GM20000 (cell line): ENCODE measurements at places on chromosomes 6 and 20.
A peak's percentile ranks its signal among the peaks of the same experiment; 100 is the strongest.

DNA sequence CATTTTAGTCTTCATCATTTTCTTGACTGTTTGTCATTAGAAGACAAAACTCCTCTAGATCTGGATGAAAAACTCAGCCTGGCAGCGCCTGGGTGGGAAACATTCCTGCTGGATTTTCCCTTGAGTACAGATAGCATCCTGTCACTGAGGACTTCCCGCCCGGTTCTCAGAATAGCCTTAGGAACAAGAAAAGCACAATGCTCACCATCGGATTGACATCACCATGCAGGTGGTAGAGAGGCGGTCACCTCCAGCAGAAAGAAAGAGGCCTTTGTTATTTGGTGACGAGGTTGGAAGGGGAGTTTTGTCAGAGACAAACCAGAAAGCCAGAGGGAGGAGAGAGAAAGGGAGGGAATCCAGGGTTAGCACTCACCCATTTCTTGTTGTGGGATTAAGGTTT lies 39.8 kb downstream of the KIF25 start:
- DNase-seq: no peak

- no peak for DNase-seq
Observed at GRCh38 chr6:84596488-84596887, 167.9 kb downstream of the TBX18 start.

DNA sequence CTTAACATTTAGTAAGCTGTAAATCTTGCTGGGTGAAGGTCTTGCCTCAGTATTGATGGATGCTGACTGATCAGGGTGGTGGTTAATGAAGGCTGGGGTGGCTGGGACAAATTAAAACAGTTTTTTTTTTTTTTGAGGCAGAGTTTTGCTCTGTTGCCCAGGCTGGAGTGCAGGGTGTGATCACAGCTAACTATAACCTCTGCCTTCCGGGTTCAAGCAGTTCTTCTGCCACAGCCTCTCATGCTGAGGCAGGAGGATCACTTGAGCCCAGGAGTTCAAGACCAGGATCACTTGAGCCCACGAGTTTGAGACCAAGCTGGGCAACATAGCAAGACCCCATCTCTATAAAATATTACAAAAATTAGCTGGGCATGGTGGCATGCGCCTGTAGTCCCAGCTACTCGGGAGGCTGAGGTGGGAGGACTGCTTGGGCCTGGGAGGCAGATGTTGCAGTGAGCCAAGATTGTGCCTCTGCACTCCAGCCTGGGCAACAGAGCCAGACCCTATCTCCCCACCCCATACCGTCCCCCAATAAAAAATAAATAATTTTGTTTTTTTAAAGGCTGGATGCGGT lies 67.2 kb downstream of the NCOA3 start:
- no peak for DNase-seq

GRCh38 chr6:125722886-125723285 lies 26.5 kb upstream of the HEY2 start:
- no peak for DNase-seq

DNA sequence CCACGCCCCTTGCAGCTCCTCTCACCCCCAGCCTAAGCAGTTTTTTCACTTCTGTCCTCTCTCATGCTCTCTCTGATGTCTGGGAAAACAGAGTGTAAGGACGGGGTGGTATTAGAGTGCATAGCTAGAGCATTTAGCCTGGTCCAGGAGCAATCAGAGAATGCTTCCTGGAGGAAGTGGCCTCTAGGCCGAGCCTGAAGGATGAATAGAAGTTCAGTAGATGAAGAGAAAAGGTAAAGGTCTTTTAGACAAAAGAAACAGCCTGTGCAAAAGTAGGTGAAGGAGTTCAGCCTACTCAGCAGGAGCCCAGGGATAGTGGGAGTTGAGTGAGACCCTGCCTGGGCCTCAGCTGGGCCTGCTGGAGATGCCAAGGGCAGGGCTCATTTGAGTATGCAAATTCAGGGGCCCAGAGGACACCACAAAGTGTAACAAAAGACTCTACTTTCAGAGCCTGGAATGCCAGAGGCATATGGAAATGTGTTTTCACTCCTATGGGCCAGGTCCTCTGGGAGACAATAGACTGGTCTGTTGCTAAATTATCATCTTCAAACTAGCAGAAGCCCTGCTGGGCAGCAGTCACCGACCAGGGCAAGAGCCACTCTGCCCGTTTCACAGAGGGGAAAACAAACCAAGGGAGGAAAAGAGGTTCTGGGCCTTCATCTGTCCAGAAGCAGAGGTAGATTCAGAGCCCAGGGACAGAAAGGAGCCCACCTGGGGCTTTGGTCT lies 19.7 kb upstream of the TM9SF4 start:
- DNase-seq: no peak

DNA sequence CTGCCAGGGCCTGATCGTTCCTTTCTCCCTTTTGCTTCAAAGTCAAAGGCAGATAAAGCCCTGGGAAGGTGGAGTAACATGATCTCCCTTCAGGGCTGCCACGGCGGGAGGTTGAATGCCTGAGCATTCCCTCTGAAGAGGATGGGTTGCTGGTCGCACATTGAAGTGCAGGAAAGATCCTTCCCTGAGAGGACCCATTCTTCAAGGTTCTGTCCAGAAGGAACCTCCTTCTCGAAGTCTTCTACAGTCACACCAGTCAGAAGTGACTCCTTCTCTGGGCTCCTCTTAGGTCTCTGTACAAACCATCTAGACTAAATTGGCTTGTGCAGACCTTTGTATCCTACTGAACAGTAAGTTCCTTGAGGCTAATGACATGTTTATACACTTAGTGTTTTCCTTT lies 192.6 kb upstream of the VGLL2 start:
- no peak for DNase-seq

- DNase-seq: peak; percentile 36
Observed at GRCh38 chr20:5557123-5557522, 193.1 kb upstream of the SHLD1 start.

DNA sequence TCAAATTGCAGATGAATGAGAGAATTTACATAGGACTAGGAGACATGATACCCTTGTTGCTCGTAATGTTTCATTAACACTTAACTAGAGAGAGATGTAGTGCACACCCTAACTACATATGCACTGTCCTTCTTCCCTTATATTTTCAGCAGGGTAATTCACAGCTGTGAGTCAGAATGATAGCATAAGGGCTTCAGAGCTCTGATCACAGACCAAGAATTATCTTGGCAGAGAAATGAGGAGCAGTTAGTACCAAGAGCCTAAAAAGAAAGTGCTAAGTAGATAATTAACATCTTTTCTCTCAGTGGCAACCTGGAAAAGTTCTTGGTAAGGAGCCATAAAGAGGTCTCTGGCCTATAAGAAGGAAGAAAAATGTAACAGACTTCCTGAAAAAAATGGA lies 35.8 kb downstream of the GRIK2 start:
- DNase-seq: no peak

- no peak for DNase-seq
Observed at GRCh38 chr6:123636782-123637181, at the start of gene TRDN. TSS of gene TRDN (minus strand) at chr6:123636950. CDS start at chr6:123636775, 175 bp downstream.

- no peak for DNase-seq
Observed at GRCh38 chr20:56409956-56410355, 2.1 kb upstream of the CASS4 start.

DNA sequence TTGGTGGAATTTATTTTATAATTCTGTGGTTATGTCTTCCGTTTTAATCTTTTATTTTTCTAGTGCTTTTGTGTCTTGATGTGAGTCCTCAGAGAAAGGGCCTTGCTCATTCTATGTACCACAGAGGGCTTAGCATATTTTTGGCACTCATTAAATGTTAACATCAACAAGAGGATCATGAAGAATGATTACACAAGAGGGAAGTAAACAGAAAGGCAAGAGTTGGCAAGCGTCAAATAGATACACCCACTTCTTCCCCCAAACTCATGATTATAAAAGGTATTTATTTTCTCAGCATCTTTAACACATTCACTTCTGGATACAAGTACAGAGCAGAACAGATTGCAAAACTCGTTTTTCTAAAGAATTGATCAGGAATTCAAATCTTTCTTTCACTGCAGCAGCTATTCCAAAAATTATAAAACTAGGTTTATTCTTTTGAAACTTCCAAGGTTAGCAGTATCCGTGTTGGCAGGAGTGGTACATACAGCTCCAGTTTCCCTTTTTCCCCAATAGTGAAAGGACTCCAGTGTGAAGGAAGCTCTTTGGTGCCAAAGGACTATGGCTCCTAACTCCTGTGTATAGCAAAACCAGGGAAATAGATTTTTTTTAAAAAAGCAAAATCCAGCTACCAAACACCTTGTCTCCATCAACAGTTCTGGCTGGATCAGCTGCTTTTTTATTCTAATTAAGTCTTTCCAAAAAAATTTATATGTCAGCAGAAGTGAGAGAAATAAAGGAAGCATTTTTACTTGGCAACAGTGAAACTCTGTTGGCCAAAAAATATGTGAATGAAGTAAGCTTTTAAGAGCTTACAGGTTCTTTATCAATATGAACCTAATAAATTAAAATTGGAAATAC lies 221.9 kb downstream of the ADGRG6 start:
- DNase-seq: no peak

- DNase-seq: no peak
Observed at GRCh38 chr6:129186988-129187387, 304.1 kb downstream of the LAMA2 start.

- peak; percentile 19 for DNase-seq
Observed at GRCh38 chr6:134519465-134519864, 201.6 kb upstream of the SGK1 start.

GRCh38 chr6:138515657-138516248 lies 16.5 kb upstream of the NHSL1 start:
- DNase-seq: no peak

GRCh38 chr6:168370310-168370991 lies 50.9 kb upstream of the DACT2 start:
- DNase-seq: peak; percentile 63

DNA sequence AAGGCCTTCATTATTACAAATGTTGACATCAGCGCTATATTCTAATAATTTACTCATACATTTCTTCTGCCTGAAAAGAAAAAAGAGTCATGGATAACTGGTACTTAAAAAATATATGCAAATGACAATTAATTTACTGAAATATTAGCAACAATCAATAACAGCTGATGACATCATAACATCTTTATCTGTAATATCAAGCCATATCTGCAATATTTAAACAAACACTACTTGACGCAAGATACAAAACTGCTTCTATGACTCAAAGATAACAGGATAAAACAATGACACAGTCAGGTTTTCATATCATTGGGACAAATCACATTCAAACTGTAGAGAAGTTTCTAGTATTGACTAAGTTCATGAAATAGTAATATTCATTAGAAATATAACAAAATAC lies 16.5 kb downstream of the HACE1 start:
- DNase-seq: no peak

DNA sequence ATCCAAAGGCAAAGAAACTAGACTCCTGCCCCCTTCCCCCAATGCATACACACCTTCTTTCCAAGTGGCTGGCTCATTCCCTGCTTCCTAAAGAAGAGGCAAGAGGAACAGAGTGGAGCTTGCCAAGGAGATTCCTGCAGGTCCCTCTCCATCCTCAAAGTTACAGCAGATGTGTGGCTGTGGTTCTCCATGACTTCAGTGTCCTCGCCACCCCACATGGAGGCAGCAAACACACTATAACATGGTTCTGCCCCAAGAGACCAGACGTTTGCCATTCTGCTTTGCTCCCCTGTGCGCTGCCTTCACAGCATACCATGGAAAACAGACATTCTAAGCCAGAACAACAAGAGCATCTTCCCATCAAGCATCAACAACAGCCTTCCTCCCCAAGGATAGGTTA lies 84.4 kb downstream of the BACH2 start:
- no peak for DNase-seq
